ENCODE measurements at places on chromosomes 12 and 14.

DNA sequence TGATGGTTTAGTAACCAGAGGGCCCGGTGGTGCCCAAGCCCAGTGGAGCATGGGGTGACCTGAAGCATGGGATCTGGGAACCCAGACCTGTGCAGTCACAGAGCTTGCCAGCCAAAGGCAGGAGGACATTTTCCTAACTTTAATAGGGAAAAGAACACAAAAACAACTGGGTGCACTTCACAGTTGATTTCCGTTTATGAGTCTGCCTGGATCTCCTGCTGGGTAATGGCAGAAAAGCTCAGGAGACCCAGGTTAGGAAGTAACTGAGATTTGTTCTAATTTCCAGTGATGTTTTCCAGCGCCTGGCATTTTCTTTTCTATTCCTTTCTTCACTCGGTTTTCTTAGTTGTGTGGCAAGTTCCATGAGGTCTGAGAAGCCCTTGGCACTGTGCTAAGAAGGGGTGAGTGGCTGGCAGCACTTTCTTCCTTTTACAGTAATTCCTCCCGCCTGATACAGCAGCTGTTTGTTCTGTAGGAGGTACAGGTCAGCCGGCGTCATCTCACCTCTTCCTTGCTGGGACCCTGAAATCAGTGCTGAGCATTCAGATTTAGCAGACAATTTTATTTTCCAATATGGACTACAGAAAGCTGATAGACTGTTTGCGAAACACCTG, 5.1 kb downstream of the CACNA1C start:
- no peak for DNase-seq

DNA sequence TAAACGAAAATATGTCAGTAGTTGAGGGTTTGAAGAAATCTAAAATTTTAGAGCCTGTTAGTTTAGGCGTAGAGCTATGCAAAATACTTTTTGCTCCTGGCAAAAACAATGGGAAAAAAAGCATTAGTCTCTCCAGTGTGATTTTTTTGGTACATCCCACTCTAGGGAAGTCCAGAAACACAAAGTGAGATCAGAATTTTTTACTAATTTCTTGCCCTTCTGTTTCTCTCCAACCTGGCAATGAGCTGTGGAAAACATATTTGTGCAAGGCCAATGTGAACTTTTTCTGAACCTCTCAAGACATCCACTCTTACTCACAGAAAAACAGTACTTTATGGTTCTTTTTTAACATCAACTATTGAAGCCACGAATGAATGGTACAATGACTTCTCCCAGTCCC, 56.9 kb upstream of the DCN start:
- no peak for DNase-seq

DNA sequence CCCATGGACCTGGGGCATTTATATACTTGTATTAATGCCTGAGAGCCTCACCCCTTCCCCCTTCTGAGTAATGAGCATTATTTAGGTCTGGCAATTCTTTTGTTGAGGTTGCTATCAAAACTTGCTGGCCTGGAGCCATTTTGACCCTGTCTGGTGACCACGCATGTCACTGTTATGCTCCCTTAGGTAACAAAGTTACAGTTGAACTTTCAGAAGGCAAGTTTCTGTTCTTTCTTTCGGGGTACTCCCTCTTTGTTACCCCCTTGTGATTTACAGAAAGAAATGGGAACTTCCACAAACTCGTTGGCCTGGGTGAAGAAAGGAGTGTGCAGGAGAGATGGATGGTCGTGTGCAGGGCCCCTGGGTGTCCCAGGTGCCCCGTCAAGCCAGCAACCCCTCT, 305.4 kb downstream of the DPF3 start:
- DNase-seq: no peak

GRCh38 chr14:48665077-48665784, 920.9 kb downstream of the RPS29 start:
- no peak for DNase-seq

- DNase-seq: no peak
Measured at GRCh38 chr14:94376108-94376975, 12.1 kb downstream of the SERPINA1 start.

DNA sequence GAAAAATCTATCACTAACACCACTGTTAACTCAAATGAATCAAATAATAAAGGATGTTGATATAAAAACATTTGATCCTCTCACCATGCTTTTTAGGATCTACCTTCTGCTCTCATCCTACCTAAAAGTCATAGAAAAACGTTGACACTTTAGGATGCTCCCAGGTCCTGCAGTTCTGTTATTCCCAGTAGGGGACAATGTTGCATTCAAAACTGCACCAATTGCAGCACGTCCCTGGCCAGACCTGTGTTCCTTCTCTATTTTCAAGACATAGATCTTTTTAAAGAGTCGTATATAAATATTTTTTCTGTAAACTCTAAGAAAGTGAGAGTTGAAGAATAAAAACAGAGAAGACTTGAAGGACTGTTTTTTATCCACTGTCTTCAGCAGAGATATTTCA, 8.8 kb downstream of the AICDA start:
- DNase-seq: no peak

GRCh38 chr12:49864798-49865090, 21.8 kb upstream of the BCDIN3D start:
- DNase-seq: no peak

- DNase-seq: no peak
Measured at GRCh38 chr12:68959891-68960464, 27.0 kb upstream of the CPM start.

GRCh38 chr12:68042212-68042699, 53.0 kb downstream of the IFNG-AS1 start:
- no peak for DNase-seq

- DNase-seq: peak; percentile 16
Measured at GRCh38 chr12:54201001-54201794, 12.4 kb upstream of the SMUG1 start.

DNA sequence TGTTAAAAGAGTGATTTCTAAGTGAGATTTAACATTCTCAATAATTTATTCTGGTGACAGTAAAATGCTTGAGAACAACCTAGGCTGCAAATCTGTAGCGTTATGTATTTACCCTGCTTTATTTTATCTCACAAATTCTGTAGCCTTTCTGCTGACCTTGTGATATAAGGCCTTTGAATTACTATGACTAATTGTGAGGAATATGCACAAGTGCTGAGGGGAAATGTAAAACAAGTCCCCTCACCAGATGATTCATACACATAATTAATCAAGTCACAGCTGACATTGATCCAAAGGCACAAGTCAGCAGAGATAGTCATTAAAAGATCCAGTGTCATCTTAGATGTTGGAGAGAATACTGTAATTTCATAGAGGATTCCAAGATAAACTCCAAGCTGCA, 992.7 kb upstream of the USP15 start:
- no peak for DNase-seq

DNA sequence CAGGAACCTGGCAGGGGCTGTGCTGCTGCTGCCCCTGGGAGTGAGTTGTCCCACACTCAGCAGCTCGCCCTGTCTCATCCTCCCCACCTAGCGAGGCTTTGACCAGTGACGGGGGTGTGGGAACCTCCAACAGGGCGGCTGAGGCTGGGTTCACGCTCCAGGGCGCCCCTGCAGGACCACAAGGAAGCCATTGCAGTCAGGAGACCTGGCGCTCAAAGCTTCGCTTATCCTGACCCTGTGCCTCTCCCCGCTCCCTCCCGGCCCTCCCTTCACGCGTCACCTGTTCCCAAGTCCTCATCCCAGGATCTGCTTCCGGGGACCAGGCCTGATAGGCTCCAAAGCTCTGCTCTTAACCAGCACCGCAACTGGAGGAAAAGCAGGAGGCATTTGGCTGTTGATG, 272.0 kb upstream of the SFSWAP start:
- no peak for DNase-seq

All from NCI-H2029 treated with DMSO at 0.1 percent for 48 hours (cell line).